ENCODE measurements at places on chromosomes 7 and 10.
A peak's percentile ranks its signal among the peaks of the same experiment; 100 is the strongest.

DNA sequence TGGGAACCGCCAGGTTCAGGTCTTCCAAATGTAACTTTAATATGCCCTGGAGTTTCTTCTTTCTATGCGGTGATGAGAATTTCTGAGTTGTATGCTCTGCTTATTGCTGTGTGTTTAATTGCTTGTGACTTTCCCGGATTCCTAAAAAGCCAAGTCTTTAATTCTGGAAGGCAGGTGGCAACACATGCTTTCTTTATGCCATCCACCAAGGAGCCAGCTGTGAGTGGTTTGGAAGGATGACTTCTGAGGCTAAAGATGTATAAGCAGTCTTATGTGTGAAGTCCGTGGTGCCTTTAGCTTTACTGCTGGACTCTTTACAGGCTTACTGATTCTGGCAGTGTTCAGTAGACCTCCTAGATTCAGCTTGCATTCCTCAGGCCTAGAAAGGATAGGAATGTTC lies 3.1 kb downstream of the SDK1 start:
- DNase-seq = no peak

DNA sequence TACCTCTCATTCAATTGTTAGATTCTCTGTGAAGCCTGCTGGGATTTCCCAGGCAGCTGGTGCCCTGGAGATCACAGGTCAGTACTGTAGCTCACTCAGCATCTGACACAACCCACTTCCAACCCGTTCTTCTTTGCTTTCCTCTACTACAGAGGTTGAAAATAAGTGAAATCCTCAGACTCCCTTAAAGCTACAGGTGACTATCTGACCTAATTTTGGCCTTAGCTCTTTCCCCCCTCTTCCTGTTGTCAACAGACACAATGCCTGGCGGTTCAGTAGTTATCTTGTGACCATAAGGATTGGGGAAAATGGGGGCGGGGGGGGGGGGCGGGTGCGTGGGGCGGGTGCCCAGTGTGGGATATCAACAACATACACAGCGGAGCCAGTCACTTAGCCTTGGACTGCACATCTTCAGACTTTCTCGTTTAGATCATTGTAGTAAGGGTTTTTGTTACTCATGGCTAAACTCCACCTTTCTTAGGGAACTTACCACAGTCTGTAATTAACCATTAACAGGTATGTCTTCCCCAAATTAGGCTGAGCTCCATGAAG lies 37.8 kb downstream of the MTPN start:
- DNase-seq = no peak

DNA sequence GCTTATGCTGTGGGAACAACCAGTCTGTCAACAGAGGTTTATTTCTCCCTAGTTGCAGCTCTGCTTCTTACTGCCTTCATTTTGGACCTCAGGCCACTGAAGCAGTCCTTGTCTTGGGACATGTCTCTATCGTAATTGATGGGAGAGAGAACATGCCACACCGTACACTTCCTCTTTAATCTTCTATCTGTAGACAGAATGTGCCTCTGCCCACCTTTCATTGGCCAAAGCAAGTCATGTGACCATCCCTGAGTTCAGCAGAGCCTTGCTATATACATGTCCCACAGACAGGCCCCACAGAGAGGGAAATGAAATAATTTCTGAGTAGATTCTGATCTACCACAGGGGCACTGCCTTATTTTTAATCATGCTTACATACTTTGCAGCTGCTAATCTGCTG lies 98.0 kb downstream of the KCND2 start:
- no peak for DNase-seq

GRCh38 chr10:88499569-88500470 lies 83.3 kb downstream of the RNLS start:
- DNase-seq = no peak

GRCh38 chr7:26360650-26361049 lies 69.0 kb downstream of the SNX10 start:
- no peak for DNase-seq

GRCh38 chr7:28586736-28587135 lies 174.4 kb downstream of the CREB5 start:
- DNase-seq = no peak

DNA sequence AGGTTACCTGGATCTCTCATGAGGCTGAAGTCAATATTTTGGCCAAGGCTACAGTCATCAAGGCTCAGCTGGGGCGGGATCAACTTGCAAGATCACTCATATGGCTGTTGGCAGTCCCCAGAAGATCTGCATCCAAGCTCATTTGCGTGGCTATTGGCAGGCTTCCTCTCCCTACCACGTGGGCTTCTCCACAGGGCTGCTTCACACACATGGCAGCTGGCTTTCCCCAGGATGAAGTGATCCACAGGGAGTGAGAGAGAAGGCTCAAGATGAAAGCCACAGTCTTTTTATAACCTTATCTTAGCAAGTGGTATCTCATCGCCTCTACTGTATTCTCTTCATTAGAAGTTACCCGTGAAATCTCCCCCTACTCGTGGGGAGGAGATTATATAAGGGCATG lies 167.4 kb downstream of the TMEM26 start:
- no peak for DNase-seq

- DNase-seq = no peak
Measured at GRCh38 chr7:1009747-1010146, 26.8 kb downstream of the CYP2W1 start.

GRCh38 chr7:23530405-23530804 lies 1.4 kb downstream of the TRA2A start:
- DNase-seq = no peak

GRCh38 chr7:7639421-7639820 lies 1.1 kb upstream of the UMAD1 start:
- no peak for DNase-seq

DNA sequence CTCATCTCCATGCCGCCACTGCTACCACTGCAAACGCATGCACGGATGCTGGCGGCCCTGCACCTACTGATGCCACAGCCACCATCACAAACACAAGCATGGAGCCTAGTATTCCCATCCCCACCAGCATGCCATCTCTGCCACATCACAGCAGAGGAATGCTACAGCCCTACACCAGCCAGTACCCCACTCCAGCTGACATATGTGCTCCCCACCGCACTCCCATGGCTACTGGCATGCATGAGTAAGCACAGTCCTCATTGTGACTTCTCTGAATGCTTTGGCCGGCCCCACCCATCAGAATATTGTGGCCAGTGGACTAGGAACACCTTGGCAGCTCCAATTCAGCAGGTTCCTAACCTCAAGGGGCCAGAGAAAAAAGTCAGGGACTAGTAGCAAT lies 705.5 kb downstream of the POM121L12 start:
- no peak for DNase-seq

DNA sequence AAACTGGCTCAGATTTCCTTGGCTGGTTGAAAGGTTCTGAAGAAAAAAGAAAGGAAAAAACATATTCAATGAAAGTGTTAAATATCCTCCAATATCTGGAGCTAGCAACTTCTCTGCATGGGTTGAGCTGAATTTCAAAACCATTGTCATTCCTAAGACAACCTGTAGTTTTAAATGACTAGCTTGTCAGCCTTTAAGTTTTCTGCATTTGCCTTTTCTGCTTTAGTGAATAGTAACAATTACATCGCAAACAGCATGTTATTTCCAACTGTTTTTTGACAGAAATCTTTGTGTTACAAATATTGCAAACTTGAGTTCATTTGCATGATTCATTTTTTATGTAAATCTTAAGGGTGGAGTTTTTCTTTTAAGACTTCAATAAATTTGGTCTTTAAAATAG lies 852.3 kb upstream of the CELF2 start:
- DNase-seq = no peak

DNA sequence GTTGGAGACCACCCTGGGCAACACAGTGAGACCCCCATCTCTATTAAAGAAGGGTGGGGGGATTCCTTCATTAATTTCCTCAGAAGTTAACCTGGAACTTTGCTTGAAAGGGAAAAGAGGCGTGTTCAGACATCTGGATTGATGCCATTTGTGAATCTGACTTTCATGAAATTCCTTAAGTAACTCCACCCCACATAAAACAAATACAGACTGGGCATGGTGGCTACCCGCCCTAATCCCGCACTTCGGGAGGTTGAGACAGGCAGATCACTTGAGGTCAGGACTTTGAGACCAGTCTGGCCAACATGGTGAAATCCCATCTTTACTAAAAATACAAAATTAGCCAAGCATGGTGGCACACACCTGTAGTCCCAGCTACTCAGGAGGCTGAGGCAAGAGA lies 75.0 kb downstream of the EEPD1 start:
- DNase-seq = no peak

DNA sequence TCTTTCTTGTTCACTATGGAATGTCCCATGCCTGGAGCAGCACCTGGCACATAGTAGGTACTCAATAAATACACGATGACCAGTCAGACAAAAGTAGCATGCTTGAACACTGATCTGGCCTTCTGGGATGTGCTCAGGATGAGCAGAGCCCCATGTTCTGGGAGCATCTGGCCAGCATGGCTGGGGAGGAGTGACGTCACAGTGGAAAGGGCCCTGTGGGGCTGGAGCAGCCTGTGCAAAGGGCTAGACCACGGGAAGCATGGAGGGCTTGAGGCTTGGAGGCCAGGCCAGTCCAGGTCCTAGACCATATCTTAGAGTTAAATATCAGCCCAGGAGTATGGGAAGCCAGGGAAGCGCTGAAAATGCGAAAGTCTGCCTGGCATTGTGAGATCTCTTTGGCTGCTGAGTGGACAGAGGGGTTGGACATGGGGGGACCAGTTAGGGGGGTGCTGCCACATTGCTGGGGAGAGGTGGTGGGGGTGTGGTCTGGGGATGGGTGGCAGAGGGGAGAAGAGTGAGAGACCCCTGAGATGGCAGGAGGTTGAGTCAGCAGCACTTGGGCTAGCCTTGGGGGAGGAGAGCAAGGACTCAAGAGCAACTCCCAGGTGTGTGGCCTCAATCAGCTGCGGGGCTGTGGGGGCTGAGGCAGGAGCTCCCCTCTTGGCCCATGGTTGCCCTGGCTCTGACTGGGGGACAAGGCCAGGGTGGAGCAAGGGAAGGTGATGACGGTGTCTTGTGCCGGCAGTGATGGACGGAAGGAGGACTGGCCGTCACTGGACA lies 34.9 kb downstream of the ZCCHC24 start:
- DNase-seq = peak; percentile 10

DNA sequence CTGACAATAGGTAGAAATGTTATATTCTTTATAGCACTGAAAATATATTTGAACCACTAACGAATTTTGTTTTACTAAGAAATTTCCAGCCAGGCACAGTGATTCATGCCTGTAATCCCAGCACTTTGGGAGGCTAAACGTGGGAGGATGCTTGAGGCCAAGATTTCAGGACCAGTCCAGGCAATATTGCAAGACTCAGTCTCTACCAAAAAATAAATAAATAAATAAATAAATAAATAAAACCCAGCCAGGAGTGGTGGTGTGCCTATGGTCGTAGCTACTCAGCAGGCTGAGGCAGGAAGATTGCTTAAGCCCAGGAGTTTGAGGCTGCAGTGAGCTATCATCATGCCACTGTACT lies 39.8 kb downstream of the PIP4K2A start:
- DNase-seq = no peak

- no peak for DNase-seq
Measured at GRCh38 chr10:90939116-90939515, 18.2 kb upstream of the ANKRD1 start.

- DNase-seq = no peak
Measured at GRCh38 chr7:47991270-47991669, 11.9 kb upstream of the HUS1 start.

DNA sequence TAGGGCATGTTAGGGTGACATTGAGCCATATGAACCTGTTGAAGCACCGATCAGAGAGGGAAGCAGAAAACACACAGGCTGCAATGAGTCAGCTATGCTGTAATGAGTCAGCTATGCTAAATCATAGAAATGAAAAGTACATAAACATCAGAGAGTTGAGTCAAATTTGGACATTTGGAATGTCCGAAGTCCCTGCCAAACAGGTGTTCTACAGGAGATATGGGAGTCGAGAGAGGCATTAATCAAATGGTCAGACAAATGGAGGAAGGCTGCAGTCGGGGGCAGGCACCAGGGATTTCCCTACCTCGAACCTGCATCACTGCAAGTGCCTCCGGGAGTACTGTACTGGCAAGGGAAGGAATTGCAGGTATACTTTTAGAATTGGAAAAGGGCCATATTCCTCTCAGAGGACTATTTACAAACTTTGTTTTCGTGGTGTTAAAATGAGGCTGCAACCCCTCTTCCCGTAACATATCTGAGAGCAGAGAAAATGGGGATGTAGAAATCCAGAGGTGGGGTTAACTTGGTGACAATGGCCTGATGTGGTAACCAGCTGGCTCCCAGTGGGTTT lies 8.8 kb upstream of the ZC3HAV1 start:
- DNase-seq = peak; percentile 56

DNA sequence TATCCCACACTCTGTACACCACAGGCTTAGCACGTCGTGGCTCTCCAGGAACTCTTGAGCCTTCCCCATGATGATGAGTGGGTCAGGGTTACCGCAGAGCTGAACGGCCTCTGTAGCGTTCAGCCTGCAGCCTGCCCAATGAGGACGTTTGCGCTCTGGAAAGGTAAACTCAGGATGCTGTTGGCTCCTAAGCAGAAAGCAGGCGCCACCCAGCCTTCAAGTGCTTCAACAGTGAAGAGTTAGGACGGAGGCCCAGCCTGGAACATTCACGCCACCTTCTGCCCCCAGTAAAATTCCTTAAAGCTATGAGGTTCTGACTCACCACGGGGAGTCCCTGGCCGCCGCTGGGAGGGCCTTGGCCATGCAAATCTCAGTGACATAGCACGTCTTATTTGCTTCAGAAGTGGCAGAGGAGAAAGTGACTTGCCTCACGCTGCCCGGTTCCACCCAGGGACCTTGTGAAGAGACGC lies 161.5 kb upstream of the SH2B2 start:
- DNase-seq = no peak

DNA sequence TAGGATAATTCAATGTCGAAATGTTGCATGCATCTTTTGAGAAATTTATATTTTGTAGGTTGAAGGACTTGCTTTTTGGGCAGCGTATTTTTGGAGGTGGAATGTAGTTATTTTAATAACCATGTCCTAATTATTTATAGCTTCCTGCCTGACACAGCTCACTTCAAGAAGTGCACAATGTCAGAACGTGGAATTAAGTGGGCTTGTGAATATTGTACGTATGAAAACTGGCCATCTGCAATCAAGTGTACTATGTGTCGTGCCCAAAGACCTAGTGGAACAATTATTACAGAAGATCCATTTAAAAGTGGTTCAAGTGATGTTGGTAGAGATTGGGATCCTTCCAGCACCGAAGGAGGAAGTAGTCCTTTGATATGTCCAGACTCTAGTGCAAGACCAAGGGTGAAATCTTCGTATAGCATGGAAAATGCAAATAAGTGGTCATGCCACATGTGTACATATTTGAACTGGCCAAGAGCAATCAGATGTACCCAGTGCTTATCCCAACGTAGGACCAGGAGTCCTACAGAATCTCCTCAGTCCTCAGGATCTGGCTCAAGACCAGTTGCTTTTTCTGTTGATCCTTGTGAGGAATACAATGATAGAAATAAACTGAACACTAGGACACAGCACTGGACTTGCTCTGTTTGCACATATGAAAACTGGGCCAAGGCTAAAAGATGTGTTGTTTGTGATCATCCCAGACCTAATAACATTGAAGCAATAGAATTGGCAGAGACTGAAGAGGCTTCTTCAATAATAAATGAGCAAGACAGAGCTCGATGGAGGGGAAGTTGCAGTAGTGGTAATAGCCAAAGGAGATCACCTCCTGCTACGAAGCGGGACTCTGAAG lies 620 bp downstream of the ZRANB1 start:
- no peak for DNase-seq

- DNase-seq = peak; percentile 80
Measured at GRCh38 chr10:124589491-124590041, 127.9 kb downstream of the LHPP start.

GRCh38 chr7:42740408-42740807 lies 171.5 kb downstream of the C7orf25 start:
- DNase-seq = no peak

GRCh38 chr7:95046494-95047240 lies 139.3 kb downstream of the PPP1R9A start:
- no peak for DNase-seq
